GM12892 (cell line): ENCODE measurements at places on chromosomes 1 and 21.

GRCh38 chr1:12189328-12189682 is 22.5 kb downstream of the TNFRSF1B start:
- DNase-seq = no peak

- no peak for DNase-seq
Measured at GRCh38 chr1:80542231-80542630, 1258.5 kb upstream of the ADGRL2 start.

- no peak for DNase-seq
Measured at GRCh38 chr1:66452982-66453381, 81.0 kb upstream of the SGIP1 start.

DNA sequence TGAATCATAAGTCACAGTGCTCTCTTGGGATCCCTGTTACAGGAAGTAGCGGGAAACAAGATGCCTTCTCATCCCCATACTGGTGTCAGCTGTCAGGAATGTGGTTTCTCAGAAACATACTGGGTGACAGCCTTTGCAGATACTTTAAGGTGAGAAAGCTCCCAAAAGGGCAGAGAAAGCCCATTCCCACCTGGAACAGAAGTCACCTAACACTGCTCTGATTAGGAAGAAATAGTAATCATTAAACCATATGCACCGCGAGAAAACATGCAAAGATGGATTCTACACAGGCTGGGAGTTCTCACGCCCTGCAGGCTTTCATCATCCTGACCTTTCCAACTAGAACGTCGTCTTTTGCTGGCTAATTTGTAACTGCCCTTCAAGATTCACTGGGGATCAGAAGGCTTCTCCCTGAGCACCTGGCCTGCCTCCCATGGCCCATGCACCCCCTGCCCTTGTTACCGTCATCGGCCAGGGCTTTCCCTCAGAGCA is 46.2 kb upstream of the SLC44A3 start:
- DNase-seq = no peak

- no peak for DNase-seq
Measured at GRCh38 chr1:36089393-36090121, 865 bp downstream of the ADPRS start.

DNA sequence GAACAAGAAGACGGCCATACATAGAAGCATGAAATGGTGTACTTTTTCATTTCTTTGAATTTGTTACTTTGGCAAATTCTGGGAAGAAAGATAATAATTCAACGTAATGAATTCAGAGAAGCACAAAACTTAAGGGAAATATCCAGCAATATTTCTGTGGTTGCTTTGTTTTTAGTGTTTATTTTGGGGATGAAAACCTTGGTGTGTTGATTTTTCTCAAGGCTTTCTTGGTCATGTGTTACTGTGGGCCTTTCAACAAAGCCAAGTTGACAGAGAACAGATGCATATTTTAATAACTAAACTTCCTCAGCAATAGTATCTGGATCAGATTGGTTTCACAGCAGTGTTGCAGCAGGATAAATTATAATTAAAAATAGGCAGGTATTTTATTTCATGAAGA is 273.5 kb downstream of the GPR52 start:
- DNase-seq = no peak

DNA sequence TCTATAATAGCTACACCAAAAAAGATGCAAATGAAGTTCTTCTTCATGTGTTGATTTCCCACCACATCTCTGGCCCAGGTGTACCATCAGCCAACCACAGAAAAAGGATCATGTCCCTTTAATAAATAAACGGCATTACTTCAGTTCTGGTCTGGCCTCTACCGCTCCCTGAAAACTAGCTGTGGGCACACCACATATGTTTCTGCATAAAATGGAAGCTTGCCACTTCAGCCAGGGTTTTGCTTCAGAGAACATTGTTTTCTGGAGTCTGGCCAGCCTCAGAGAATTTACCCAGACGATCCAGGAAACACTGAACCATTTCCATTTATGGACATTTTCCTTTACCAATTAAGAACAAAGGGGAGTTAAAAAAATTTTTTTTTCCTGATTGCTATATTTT is 5.8 kb upstream of the LAMC2 start:
- no peak for DNase-seq

GRCh38 chr21:36576441-36576840 is 96.5 kb upstream of the CLDN14 start:
- DNase-seq = no peak

- DNase-seq = no peak
Measured at GRCh38 chr1:11540773-11541160, 61.8 kb downstream of the DISP3 start.

- no peak for DNase-seq
Measured at GRCh38 chr21:33300701-33301631, 23.8 kb upstream of the IFNAR1 start.

DNA sequence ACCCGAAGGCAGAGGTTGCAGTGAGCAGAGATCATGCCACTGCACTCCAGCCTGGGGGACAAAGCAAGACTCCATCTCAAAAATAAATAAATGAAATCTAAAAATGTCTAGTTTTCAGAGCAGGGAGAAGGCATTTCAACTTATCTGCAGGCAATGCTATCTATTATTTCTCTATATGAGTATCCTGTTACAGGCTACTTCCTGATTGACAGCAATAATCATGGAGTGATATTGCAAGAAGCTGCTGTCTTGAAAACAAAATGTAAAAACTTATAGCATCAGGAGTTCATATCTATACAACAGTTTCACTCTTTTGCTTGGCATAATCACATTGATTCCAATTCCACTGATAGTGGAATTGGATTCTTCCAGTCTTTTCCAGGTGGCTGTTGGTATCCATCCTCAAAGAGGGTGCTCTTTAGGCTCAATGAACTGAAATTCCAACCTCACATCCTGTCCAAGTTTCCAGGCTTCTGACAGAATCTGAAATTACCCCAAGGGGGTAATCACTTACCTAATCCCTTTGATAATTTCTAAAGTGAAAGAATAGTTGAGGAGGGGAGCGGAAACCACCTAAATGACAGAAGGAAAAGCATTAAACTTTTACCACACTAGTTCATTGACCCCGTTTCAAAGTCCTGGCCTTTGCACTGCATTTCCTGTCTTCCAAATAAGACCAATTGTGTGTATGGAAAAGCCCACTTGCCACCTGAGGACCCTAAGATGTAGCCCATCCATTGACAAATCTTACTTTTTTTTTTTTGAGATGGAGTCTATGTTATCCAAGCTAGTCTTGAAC is 107.6 kb downstream of the GLUL start:
- no peak for DNase-seq

- DNase-seq = no peak
Measured at GRCh38 chr1:219119839-219120238, 53.8 kb upstream of the LYPLAL1 start.

DNA sequence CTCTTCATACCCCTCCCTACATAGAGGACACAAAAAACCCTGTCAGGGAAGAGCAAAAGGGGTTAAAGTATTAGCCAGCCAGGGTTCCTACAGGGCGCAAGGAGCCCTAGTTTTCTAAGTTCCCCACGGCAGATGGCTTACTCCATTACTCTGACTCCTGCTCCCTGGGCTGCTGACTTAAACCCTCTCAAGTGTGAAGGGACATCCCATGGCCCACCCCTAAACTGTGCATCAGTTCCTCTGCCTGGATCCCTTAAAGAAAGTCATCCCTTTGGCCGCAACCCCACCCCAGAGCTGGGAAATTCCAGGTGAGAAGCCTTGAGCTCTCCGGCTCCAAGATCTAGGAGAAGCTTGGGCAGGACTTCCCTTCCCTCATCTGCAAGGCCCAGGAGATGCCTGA is 236.0 kb downstream of the TOMM20 start:
- no peak for DNase-seq

GRCh38 chr1:166197141-166197540 is 30.3 kb upstream of the FAM78B start:
- DNase-seq = no peak

DNA sequence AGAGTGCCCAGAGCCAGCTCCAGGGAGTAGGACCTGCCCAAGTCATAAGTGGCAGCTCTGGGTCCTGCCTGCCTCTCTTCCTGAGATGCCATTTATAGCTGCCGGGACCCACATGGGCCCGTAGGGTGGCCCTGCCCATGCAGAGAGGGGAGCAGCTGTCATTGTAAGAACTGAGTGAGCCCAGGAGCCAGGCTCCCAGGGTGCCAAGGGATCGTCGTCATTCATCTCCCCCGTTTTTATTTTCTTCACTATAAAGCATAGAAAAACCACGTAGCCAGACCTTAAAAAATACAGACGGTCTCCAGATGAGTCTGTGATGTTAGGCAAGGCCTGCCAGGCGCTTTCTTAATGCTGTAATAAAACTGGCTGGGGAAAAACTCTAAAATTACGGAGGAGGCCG is 90.7 kb downstream of the IGSF21 start:
- DNase-seq = no peak

GRCh38 chr1:161359291-161359690 is 8.4 kb downstream of the CFAP126 start:
- no peak for DNase-seq

GRCh38 chr1:165496501-165496900 is 47.3 kb upstream of the LRRC52 start:
- DNase-seq = no peak

- DNase-seq = no peak
Measured at GRCh38 chr1:53473463-53473862, 14.3 kb downstream of the DMRTB1 start.

DNA sequence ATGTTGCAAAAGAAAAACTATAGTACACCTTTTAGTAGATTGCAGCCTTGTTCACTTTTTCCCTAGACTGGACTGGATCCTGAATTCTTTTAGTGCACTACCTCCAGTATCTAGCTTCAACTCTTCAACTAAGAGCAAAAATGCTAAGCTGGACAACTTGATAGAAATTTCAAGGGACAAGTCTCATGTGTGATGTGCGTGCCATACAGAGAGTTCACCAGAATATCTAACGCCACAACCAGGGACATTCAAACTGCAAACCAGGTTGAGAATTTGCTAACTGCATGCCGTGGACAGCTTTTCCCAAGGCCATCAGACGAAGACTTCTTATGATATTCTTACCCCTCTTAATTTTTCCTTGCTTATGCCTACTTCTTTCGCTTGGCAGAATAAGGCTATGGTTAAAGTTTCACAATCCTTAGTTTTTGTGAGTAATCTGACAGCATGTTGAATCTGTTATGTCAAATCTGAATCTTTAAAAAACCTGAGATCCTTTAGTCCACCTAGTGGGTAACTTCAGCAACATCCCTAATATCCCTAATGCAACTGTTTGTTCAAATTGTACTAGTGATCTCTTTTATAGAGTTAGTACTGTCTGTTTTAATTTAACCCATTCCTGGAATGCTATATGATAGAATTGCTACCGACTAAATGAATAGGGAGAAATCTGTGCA is 66.4 kb downstream of the DDAH1 start:
- no peak for DNase-seq

DNA sequence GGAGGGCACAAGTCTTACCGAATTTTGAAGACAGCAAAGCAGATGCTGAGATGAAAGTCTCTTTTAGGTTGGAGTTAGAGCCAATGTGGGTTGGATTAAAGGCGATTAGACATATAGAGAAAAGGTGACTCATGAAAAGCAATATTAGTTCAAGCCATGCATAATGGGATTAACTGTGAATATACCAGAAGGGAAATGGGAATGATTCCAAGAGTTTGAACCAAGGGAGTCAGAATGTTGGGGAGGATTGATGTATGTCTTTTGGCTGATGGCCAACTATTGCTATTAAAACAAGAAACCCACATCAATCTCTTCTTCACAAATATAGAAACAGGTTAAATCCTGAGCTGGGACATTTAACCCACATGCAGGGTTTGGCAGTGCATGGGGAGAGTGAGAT is 1.2 kb downstream of the HMGCS2 start:
- DNase-seq = no peak

DNA sequence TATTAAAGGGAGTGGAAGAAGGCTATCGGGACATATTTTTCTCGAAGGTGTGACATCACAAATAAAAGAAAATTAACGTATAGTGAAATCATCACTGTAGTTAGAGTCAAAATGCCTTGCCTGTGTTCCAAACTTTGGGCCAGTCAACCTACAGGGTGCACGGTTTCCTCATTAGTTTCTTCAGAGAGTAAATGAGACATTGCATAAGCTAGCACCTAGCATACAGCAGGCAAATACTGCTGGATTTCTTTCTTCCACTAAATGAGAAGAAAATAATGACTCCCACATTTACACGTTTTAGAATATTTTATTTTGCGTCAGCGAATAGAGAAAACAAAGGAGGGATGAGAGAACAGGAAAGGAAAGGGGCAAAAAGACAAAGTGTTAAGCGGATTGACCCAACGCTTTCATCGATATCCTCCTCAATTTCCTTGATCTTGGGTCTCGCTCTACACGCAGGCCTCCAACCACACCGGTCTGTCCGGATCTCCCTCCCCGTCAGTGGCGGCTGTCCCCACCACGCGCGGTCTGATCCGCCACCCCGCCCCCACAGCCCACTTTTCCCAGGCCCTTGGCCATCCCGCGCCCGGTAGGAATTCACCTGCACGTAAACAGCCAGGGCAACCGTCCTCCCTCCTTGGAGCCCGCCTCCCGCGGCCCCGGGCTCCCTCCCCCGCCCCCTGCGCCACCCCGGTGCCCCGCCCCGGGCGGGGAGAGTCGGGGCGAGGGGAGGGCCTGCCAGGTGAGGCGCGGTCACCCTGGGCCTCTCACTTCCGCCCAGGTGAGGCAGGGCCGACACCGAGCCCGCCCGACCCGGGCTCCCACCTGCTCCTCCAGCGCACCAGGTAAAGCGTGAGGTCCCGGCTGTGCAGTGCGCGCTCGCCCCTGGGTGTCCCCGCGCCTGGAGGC is at the start of gene PATJ:
TSS of gene PATJ (plus strand) at position 770 of the 909 bp plus-strand sequence. CDS start 20,413 bp downstream, outside the sequence.
- DNase-seq = peak; percentile 71

DNA sequence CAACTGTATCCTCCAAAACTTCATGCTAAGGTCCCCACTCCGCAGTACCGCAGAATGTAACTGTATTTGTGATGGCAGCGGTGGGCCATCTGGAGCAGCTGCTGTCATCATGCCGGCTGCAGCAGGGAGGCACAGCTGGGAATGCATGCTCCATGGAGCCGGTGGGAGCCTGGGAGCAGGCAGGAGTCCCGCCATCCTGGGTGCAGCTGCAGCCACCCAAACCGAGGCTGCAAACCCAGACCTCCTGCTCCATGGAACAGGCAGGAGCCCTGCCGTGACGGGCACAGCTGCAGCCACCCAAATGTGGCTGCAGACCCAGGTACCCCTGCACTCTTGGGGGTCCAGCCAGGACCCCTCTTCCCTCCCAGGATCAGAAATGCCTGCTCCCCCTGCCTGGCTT is 80.3 kb downstream of the SCMH1 start:
- no peak for DNase-seq

GRCh38 chr21:28763809-28764418 is 228.8 kb downstream of the LTN1 start:
- DNase-seq = no peak

- DNase-seq = peak; percentile 33
Measured at GRCh38 chr1:214280386-214281020, 456 bp upstream of the SMYD2 start.
